ENCODE measurements at places on chromosomes 11 and 22.

- DNase-seq = peak; percentile 14
These were observed 34.7 kb downstream of the PARVA start for GRCh38 chr11:12411806-12412727.

DNA sequence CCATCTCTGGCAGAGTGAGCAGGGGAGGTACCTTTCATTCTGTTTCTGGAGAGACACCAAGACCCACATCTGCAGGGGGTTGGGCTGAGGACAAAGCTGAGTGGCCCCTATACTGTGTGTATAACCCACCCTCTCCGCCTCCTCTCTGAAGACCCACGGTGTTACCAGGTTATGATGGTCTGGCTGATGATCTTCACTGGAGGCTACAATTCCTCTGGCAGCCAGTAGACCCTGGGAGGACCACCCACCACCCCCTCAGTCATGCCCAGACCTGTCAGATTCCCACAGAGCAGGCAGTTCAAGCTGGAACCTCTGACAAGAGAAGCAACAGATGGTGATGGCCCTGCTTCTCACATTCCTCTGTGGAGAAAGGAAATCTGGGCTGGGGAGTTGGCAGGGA is 11.4 kb upstream of the KCNJ1 start:
- no peak for DNase-seq

DNA sequence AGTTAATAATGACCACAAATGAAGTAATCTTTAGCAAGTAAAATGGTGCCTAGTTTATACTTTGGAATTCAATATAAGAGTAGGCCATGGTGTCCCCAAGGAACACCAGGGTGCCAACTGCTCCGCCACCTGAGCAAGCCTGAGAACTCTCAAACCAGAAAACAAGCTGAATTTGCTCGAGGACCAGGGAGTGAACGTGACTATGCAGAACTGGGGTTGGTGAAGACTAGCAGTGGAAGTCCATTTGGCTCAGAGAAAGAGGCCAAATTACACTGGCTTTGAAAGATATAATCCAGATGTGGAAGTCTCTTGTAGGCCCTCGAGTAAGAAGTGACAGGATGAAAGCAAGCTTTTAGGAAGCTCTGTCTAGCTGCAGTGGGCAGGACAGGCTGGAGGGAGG is 8.7 kb upstream of the SMIM35 start:
- no peak for DNase-seq

GRCh38 chr22:24681236-24681635 is 78.2 kb downstream of the GGT1 start:
- no peak for DNase-seq

GRCh38 chr11:128291007-128291406 is 296.4 kb downstream of the ETS1 start:
- no peak for DNase-seq

- no peak for DNase-seq
These were observed at the start of gene CRACR2B for GRCh38 chr11:827897-828192. Gene CRACR2B, plus strand, starts transcription at chr11:827919. Its CDS starts 689 bp downstream, at chr11:828608.

DNA sequence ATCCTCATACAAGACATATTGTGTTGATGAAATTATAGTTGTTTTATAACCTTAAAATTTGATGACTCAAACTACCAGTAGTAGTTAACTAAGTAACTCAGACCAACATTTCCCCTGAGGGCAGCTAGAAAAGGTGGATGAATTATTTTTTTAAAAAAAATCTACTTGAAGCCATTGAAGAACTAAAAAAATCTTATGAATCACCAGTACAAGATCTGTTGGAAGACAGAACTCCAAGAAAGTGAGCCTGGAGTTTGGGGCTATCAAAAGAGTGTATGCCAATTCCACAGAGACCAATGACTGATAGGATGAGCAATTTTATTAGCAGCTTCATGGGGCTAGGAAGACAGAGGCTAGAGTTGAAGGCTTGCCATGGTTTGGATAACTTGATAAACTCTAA is 72.4 kb downstream of the CYP2R1 start:
- no peak for DNase-seq

DNA sequence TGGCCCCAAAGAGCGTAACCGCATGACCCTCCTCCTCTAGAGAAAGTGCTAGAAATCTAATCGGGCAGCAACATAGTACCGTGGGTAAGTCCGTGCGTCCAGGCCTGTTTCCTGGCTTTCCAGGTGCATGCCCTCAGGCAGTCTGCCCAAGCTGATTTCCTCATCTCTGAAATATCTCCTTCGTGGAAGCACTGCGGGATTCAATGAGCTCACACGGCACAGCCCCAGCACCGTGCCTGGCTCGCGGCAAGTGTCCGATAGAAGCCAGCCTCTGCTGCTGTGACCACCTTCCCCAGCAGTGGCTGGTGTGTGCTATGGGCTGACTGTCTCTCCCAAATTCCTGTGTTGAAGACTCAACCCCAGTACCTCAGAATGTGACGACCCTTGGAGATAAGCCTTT is 20.7 kb downstream of the RPUSD4 start:
- DNase-seq = no peak

GRCh38 chr22:43734370-43735150 is 77.5 kb downstream of the EFCAB6 start:
- no peak for DNase-seq

- no peak for DNase-seq
These were observed 163.0 kb downstream of the GRIK4 start for GRCh38 chr11:120674542-120674941.

Measured in CD4-positive, alpha-beta T cell treated with Interleukin-17A for 1 hour (primary cell).